ENCODE measurements at places on chromosomes 5 and 9.

DNA sequence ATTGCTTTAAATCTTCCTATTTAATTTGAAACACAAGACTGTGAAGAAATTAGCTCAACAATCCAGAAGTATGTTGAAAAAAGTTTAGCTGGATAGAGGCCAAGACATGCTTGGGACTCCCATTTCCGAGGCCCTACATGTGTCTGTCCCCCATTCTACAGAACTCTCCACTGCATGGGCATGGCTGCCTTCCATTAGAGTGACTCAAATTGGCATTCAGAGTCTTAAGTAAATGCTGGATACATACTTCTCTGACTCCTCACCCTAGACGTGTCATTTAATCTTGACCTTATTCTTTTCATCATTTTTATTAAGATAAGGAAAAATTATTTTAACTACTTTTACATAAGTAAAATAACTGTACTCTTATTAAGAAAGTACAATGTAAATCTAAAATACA lies 530.4 kb upstream of the CDH9 start:
- DNase-seq = no peak

GRCh38 chr5:79837761-79838551 lies 148.3 kb downstream of the CMYA5 start:
- DNase-seq = no peak

DNA sequence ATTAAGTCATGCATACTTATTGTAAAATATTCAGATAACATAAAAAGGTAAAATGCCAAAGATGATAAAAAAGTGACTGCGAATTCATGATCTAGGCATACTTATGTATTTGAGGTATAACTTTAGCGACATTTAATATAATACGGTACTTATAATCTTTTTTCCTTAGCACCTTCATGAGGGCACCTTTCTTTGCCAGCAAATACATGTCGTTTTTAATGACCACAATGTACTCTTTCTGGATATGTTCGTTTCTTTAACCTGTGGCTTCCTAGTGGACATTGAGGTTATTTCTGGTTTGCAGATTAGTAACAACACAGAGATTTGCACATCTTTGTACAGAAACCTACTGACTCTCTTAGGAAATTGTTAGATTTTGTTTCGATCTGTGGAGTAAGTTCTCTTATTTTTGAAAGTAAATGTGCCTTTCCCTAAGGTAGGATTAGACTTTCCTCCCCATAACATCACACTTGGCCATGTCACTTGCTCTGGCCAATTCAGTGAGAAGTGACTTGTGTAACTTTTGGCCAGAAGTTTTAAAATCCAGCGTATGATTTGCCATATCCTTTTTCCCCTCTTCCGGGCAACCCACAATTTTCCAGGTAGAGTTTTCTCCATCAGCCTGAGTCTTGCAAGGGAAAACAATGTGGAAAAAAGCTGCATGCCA lies 24.4 kb downstream of the ANKRD33B start:
- DNase-seq = no peak

DNA sequence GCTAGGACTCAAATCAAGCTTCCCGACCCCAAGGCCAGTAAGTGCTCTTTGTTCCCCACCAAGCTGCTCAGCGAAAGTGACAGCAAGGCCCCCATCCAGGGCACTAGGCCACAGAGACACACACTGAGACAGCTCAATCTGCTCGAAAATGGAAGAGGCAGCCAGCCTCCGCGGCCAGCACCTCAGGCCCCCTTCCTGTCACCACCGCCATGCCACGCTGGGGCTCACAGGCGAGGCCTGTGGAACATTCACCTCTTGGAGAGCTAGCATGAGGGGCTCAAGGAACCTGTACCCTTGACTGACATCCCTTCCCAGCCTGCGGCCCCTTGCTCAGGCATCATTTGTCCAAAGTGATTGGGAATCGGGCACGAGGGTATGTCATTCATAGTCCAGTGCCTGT lies 71.4 kb downstream of the PAX5 start:
- no peak for DNase-seq

GRCh38 chr9:93228030-93228429 lies 44.1 kb downstream of the WNK2 start:
- DNase-seq = no peak

DNA sequence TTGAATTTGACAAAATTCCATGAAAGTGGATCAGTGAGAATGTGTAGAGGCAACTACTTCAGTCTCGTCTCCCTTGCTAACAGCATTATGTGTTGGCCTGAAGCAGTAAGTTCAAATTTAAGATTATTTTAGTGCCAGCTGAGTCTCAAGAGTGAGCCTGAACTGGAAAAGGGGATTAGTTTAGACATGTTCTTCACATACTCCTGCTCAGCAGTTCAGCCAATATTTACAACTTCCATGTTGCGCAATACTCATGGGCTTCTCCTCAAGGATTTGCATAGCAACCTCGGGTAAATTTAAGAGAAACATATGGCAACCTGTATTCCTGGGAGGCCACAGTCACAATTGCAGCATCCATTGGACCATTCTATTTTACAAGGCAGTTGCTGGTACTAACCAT lies 553.8 kb downstream of the PTPRD start:
- DNase-seq = no peak

GRCh38 chr9:85040146-85040545 lies 370.6 kb downstream of the NTRK2 start:
- no peak for DNase-seq

DNA sequence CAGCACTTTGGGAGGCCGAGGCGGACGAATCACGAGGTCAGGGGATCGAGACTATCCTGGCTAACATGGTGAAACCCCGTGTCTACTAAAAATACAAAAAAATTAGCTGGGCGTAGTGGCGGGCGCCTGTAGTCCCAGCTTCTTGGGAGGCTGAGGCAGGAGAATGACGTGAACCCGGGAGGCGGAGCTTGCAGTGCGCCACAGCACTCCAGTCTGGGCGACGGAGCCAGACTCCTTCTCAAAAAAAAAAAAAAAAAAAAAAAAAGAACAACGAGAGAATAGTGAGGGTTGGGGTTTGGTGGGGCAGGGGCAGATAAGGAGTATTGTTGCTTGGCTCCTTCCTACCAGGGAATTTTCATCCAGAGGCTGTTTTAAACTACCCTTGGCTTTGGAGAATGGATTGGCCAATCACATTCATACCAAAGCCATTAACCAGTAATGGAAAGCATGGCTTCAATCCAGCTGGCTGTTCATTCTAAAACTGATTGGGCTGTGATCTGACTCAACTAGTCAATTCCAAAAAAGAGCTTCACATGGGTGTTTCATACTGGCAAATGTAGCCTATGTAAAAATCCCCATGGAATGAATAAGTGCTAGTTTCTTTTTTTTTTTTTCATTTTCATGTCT lies 64.4 kb downstream of the PLCXD3 start:
- no peak for DNase-seq
